ENCODE measurements at places on chromosomes 7 and 10.

DNA sequence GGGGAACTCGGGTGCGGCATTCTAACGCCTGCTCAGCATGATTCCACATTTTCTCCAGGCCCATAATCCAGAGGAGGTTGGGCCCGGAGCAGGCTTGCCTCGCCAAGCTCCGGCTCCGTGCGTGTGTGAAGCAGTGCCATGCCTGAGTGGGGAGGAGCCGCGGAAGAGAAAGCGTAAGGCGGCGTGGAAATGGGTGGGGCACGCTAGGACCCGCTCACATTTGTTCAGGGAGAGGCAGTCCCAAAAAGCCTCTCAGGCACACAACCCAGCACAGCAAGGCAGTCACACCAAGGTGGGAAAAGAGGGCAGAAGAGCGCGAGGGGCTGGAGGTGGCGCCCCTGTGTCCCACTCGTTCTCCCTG lies 695 bp upstream of the VDAC2 start:
- no peak for DNase-seq

DNA sequence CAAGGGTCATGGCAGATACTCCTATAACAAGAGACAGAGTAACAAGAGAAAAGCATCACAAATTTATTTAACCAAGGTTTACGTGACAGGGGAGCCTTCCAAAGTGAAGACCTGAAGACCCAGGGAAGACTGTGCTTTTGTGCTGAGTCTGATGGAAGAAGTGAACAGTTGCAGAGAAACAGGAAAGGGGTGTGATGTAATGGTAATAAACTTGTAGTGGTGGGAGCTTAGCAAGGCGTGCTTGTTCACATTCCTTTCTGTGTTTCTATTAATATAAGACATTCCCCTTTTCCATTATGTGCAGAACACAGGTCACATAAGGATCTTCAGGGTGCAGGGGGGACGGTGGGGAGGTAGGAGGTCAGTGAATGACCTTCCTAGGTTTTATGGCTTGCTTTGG lies 25.5 kb upstream of the C10orf67 start:
- DNase-seq = no peak

GRCh38 chr7:85011127-85011526 lies 175.7 kb downstream of the SEMA3D start:
- DNase-seq = no peak

- DNase-seq = no peak
Measured at GRCh38 chr7:23542752-23543151, 11.0 kb upstream of the TRA2A start.

- no peak for DNase-seq
Measured at GRCh38 chr7:133674079-133674763, 421.3 kb downstream of the EXOC4 start.

- no peak for DNase-seq
Measured at GRCh38 chr10:105769248-105770184, 1128.4 kb downstream of the SORCS3 start.

DNA sequence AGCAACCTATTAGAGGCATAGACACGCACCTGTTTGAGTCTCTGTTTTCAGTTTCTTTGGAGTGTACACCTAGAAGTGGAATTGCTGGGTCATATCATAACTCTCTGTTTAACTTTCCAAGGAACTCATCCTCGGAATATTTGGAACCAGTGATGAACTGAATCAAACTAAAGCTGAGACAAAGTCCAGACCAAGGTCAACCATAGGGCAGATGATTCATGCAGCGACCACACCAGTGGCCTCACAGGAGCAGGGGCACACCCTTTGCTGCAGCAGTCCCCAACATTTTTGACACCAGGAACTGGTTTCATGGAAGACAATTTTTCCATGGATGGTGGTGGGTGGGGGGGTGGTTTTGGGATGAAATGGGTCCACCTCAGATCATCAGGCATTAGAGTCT lies 4.9 kb upstream of the OPTN start:
- no peak for DNase-seq

- DNase-seq = no peak
Measured at GRCh38 chr7:48964074-48964473, 39.7 kb downstream of the CDC14C start.

GRCh38 chr10:87575851-87576250 lies 71.2 kb downstream of the MINPP1 start:
- no peak for DNase-seq

GRCh38 chr10:81444242-81444929 lies 430.6 kb upstream of the NRG3 start:
- no peak for DNase-seq

DNA sequence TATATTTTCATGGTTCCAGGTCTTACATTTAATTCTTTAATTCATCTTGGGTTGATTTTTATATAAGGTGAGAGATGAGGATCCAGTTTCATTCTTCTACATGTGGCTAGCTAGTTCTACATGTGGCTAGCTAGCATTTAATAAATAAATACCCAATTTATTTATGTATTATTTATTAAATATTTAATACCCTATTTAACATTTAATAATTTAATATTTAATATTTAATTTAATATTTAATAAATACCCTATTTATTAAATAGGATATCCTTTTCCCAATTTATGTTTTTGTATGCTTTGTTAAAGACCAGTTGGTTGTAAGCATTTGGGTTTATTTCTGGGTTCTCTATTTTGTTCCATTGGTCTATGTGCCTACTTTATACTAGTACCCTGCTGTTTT lies 111.0 kb upstream of the PCLO start:
- no peak for DNase-seq

GRCh38 chr10:79082631-79083596 lies 14.1 kb downstream of the ZMIZ1 start:
- DNase-seq = no peak

GRCh38 chr10:121942749-121943416 lies 15.1 kb upstream of the ATE1 start:
- no peak for DNase-seq

DNA sequence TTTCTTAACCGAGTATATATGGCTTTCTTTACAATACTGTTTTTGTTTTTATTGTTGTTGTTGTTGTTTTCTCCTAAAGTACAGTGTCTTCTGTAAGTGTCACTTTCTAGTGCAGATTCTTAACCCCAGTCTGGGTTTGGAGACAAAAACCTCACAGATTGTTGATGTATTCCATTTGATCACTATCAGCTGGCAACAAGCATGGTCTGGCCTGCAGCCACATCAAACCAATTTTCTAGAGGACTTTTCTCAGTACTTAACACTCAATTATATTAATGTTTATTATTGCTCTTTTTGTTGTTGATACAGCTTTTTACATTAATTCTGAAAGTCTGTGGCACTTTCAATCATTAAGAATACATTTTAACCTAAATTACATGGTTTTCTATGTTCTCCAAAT lies 17.1 kb downstream of the LRRN3 start:
- DNase-seq = no peak

GRCh38 chr7:17668122-17668521 lies 272.2 kb downstream of the SNX13 start:
- DNase-seq = no peak

- DNase-seq = no peak
Measured at GRCh38 chr7:39827571-39827970, 122.5 kb upstream of the CDK13 start.

- no peak for DNase-seq
Measured at GRCh38 chr7:71580027-71580426, 448.1 kb downstream of the GALNT17 start.

DNA sequence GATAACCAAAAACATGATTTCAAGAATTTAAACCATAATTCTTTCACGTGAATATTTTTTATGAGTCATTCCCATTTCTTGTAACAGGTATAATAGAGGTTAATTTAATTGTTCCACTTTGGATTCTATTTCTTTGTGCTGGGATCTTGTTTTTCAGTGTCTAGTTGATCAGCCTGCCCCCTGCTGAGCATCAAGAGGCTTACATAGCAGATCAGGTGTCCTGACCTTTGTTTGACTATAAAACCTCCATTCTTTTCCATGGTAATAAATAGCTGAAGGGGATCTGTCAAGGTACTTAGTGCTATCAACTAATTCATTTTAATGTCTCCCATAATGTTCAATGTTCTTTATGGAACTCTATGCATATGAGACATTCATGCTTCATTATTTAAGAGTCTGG lies 4.9 kb downstream of the COL17A1 start:
- DNase-seq = no peak

- DNase-seq = no peak
Measured at GRCh38 chr10:85794553-85794952, 572.0 kb downstream of the GRID1 start.

DNA sequence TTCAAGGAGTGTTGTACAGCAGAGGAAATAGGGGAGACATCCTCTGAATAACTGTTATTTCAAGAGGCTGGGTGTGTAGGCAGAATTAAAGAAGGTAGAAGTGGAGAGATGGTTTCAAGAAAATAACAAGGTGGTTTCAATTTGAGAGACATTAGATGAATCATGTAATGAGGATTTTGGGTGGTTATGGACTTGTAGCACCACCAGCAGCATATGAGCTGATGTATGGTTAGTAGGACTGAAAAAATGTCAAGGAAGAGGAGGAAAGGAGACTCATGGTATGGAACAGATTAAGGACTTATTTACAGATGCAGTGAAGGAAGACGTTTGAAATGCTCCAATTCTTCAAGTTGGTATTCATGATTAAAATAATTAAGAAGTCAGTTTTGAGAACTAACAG lies 166.2 kb downstream of the EXOC4 start:
- no peak for DNase-seq

DNA sequence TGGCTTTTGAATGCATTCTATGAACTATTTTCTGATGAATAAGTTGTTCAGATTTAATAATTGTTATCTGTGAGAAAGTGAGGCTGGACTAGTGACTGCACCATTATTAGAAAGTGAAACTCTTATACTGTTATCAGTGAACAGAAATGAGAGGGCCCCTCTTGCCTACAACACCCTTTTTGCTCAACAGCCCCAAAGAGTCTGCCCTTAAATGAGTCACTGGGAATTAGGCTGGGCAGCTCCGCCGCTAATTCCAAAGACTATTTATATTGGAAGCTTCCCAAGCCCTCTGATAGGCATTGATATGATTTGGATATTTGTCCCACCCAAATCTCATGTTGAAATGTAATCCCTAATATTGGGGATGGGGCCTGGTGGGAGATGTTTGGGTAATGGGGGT lies 7.0 kb upstream of the CYP2C18 start:
- no peak for DNase-seq

GRCh38 chr10:125127986-125128385 lies 32.4 kb downstream of the CTBP2 start:
- no peak for DNase-seq

GRCh38 chr7:117083648-117084047 lies 130.3 kb downstream of the ST7 start:
- DNase-seq = no peak

DNA sequence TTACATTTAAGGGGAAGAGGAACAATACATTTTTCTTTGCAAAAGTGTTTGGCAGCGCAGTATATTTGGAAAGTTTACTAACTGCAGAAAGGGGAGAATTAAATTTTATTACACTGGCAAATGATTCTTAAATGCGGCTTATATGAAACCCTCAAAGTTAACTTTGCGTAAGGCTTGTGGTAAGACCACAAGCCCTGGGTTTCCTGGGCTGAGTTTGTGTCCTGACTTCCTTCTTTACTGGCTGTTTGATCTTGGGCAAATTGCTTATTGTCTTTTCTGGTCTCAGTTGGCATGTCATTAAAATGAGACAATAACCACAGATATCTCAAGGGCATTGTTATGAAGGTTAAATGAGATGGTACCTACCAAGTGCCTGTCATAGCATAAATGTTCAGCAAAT lies 106.8 kb downstream of the GLRX3 start:
- DNase-seq = no peak

DNA sequence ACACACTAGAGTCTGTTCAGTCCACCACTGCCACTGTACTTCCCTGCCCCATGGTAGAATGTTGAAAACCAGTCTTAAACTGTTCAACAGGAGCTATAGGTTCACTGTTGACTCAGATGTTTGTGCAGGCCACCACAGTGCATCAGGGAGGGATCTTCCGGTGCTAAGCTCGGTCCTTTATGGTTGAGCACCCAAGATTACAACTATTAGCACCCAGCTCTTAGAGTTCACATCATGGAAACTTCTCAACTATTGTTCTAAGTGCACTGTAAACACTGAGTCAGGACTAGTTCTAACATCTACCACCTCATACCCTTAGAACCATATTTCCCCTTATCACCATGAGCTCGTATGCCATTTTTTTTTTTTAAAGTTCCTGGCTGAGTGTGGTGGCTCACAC lies 97.1 kb upstream of the MXI1 start:
- DNase-seq = no peak

GRCh38 chr10:70540089-70540788 lies 61.7 kb downstream of the PALD1 start:
- peak; percentile 45 for DNase-seq

DNA sequence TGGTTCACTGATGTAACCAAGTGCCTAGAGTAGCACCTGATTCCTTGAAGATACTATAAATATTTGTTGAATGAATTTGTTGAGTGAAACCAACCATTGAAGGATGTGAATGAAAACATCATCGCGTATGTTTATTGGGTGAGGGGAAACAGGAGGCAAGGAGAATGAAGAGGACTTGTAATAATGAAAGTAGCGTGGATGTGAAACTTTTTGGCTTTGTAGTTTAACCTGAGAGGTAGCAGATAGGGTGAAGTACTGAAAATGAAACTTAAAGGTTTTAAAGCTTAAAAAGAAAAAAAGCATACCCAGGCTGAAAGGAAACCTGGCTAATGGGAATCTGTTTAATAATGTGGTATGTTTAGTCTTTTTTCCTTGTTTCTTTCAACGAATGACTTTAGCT lies 5.2 kb downstream of the CCNY start:
- DNase-seq = no peak

GRCh38 chr7:14598978-14599377 lies 303.6 kb downstream of the DGKB start:
- no peak for DNase-seq

GRCh38 chr7:148505645-148506375 lies 84.8 kb upstream of the C7orf33 start:
- no peak for DNase-seq

DNA sequence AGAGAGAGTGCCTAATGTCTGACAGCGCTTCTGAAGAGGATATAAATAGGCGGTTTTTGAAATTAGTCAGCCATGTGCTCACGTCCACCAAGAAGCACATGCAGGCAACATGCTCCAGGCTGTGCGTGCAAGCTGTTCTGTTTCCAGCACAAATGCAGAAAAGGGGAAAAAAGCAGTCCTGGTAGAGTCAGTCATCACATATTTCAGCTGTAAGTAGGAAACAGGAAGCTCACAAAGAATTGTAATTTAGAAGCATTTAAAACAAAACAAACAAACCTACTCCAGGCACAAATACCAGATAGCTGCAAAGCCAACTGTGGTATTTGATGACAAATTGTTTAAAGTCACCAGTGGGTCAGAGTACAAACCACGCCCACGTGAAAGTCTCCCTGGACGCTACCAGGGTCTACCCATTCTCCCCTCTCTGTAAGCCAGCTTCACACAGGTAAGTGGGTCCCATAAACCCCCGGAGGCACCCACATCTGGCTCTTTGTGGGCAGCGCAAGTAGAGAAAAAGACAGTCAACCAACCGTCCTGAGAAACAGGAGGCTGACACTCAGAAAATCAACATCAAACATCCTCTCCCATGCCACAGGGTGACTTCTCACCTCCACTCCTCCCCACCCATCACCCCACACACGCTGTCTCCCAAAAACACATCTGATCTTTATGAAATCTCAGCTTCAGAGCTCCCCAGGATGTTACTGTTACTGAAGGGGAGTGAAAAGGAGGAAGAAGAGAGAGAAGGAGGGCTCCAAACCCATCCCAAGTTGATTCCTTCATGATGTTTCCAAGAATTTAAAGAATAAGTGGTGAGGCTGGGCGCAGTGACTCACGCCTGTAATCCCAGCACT lies 186.4 kb downstream of the FAM107B start:
- DNase-seq = peak; percentile 64

All from activated T-cell treated with anti-CD3 and anti-CD28 coated beads, Interleukin-2, amount 50 U/mL, for 24 hours (primary cell).